AG08395 (cell line): ENCODE measurements at places on chromosomes 3 and 15.
A peak's percentile ranks its signal among the peaks of the same experiment; 100 is the strongest.

GRCh38 chr15:71254491-71254890 is 139.2 kb downstream of the THSD4 start:
- no peak for DNase-seq

GRCh38 chr3:184354121-184354728 is 7.2 kb downstream of the CLCN2 start:
- DNase-seq: peak; percentile 48

GRCh38 chr3:49703443-49703927 is 14.1 kb downstream of the RNF123 start:
- DNase-seq: peak; percentile 89

- DNase-seq: no peak
Measured at GRCh38 chr3:108907194-108907593, 46.5 kb downstream of the GUCA1C start.

DNA sequence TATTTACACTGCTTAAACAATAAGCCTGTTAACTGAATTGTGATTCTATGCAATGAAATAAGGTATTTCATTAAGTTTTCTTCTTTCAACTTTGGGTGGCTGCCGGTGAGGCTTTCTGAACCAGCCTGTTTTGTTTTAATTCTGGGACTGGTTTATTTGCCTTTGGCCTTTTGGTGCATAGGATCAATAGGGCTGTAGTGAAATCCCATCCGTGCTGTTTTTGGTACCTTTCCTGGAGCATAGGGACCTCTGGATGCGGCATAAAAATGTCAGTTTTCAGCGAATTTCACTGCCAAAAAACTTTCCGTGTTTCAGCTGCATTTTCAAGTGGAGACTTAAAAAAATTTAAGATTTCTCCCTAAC is 514 bp downstream of the PLS1 start:
- peak; percentile 14 for DNase-seq

DNA sequence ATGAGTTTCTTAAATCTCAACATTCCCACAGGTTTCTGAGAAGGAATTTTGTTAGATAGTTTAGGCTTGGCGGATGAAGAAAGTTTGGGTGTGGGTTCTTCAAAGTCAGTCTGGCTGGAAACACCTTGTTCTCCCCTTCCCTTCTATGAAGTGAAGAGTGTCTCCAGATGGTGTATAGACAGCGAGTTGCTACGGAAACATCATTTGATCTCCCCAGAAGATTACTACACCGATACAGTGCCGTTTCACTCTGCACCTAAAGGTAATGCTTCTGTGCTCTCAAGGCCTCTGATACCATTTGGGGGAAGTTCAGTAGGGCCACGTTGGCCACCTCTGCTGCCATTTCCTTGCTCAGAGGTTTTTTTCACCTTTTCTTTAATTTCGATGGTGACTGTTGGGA is 20.6 kb downstream of the DLEC1 start:
- DNase-seq: no peak

DNA sequence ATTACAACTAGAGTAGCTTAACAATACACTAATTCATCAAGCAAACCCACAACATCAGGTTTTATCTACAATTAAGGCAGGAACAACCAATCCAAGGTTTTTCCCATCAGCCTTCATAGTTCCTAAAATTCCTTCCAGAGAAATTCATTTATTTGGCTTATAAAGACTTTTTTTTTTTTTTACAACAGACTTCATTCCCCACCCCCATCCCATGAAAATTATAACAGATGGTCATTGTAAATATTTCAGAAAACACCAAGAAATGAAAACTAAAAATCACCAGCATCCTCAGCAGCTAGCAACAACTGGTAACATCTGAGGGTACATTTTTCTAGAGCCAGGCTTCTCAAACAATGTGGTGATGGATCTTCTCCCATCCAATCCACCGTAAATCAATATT is 11.0 kb downstream of the SH3BP5 start:
- DNase-seq: no peak

DNA sequence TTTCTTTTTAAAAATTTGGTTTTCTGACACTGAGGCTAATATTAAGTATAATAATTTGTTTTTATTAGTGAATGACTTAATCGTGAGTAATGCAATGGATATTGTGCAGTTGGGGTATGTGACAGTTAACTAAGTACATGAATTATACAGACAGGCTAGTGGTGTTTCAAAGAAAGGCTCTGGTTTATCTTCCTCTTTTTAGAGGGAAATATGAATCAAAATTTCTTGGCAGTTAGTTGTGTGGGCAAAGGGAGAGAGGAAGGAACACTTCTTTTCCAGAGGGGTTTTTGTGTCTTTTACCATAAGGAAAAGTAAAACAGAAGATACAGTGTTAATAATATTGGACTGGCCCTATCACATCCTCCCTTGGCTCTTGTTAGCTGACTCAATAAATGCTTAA is 2.7 kb downstream of the ZNF654 start:
- no peak for DNase-seq
